Activated CD8-positive, alpha-beta memory T cell treated with anti-CD3 and anti-CD28 coated beads for 1 hour (primary cell): ENCODE measurements at places on chromosomes 1 and 21.

DNA sequence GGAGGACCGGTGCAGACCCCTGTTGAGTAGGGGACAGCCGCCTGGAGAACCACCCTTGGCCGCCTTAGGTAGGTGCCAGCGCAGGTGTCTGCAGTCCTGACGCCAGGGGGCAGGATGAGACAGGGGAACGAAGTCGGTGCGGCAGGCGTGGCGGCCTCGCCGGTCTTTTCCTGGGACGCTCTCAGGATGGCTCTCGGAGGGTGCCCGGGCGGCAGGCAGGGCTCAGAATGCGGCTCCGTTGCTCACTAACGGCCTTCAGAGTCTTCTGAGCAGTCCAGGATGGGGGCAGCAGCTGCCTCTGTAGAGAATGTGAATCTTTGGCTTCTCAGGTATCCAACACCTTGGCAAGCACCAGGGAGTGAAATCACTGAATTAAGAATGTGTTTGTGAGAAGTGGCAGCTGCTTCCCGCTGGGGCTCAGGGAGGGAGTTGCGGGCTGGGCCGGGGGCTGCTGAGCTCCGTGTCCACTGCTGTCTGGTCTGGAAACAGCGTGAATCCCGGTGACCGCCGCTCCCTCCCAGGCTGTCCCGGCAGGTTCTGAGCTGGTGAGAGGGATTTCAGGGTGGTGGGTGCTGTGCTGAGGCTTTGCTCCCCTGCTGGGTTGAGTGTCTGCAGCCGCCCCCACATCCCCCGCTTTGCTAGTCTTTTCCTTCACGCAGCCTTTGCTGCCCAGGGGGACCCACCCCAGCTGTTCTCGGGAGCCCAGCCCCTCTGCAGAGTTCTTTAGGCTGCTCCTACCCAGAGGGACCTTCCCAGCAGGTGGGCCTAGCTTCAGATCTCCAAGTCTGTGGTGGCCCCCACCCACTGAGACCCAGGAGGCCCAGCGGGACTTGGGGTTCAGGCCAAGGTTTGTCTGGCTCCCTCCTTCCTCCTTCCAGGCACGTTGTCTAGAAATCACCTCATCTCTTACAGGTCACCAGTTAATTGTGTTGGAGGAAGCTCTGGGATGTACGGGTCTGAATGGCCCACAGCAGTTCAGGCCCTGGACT is 11.1 kb upstream of the C1orf174 start:
- DNase-seq, result peak; percentile 64

- no peak for DNase-seq
These were observed 72.6 kb upstream of the TARDBP start for GRCh38 chr1:10939654-10940450.

DNA sequence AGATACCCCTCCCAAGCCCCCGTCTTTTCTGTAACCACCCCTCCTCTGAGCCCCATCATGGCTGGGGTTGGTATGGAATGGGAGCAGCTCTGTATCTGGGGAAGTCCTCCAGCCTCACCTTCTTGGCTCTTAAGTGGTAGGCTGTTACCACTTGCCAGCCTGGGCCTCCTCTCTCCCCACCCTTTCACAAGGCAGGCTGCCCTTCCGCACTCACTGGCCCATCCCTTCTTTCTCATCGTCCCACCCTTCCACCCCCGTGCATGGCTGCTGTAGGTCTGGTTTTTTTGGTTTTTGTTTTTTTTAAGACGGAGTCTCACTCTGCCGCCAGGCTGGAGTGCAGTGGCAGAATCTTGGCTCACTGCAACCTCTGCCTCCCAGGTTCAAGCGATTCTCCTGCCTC is 5.2 kb downstream of the CYB561D1 start:
- no peak for DNase-seq

GRCh38 chr21:45870421-45870820 is 111.1 kb upstream of the COL6A1 start:
- no peak for DNase-seq

DNA sequence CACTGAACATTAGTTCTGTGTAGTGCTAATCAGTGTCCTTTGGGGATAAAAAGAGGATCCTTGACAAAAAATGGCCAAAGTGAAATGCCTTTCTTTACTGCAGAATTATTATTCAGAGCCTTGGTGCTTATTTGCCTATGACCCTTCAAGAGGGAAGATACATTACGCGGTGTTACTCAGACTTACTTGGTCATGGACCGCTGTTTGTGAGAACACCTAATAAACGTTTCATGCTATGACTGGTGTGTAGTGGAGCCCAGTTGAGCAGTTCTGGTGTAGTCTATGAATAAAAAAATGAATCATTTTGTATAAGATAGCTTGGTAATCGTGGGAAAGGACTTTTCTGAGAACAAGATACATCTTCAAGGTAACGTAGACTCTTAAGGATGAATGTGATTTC is 8.3 kb downstream of the NFYC start:
- DNase-seq, result no peak

DNA sequence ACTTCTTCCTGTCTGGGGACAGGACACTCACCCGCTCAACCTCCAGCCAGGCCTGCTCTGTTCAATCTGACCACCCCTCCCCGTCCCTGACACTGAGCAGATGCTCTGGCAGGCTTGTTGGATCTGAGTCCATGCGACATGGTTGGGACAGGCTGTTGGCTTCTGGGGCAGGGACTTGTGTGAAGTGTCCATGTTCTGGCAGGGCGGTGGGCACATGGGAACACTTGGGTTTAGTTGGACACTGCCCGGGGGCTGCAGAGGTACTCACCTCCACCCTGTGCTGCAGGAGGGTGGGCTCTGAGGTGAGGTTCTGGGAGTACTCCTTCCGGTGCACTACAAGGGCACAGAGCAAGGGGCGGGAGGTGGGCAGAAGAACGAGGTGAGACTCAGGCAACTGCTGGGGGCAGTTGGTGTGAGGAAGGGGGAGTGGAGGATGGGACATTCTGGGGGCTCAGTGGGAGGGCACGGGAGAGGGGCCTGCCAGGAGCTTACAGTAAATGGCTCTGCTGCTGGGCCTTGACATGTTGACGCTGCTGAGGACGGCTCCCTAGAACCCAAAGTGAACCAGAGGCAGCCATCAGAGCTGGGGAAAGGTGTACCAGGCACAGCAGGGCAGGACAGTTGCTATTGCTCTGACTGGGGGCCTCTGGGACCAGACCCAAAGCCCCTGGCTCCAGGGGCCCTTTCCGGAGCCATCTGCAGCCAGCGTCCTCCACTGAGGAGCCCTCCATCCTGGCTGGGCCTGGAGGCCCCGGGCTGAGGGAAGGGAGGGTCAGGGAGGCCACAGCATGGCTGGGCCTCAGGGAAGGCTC is 2.3 kb downstream of the EPS8L3 start:
- DNase-seq, result no peak

- no peak for DNase-seq
These were observed 944 bp downstream of the B3GALT6 start for GRCh38 chr1:1232796-1233566.

DNA sequence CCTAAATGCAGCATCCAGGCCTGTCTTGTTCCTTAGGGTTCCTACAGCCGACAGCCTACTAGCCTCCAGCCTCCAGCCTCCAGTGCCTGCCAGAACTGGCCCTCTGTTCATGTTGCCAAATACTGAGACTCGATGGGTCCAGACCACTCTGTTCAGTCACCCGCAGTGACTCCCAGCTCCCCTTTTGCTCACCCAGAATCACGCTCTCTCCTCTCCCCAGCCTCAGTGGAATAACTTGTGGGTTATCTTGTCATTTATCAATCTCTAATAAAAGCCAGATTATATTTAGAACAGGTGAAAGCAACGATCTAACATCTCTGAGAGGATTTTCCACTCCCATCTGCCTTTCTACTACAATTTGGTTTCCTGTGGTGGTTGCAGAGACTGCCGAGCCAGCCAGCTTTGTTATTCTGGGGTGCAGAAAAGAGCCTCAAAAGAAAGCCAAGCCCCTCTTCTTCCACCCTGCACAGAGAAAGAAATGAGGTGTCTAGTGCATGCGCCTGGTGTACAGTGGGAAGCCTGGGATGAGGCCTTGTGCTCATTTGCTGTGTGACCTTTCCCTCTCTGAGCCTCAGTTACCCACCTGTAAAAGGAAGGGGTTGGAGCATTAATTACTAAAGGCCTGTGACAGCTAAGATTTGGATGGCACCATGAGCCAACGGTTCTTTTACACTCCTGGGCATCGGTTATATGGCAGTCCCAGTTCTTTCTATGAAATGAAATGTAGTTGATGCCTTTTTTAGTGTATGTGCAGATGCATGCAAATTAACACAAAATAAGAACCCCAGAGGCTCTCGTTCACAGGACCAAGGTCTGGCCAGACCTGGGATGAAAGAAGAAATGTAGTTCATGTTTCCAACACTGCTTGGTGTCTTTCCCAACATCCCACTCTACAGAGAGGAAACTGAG is 42.9 kb upstream of the ID3 start:
- no peak for DNase-seq

DNA sequence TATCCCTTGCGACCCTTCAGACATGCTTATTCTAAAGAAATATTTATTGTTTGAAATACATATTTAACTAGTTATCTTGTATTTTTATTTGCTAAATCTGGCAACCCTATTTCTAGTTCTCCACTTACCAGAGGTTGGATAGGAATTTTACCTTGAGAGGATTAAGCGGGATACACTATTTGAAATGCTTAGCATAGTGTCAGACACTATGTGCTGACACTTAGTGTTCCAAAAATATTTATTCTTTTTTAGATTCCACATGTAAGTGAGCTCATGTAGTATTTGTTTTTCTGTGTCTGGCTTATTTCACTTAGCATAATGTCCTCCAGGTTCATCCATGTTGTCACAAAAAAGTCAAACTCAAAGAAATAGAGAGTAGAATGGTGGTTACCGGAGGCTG is 78.7 kb downstream of the NTMT2 start:
- no peak for DNase-seq

DNA sequence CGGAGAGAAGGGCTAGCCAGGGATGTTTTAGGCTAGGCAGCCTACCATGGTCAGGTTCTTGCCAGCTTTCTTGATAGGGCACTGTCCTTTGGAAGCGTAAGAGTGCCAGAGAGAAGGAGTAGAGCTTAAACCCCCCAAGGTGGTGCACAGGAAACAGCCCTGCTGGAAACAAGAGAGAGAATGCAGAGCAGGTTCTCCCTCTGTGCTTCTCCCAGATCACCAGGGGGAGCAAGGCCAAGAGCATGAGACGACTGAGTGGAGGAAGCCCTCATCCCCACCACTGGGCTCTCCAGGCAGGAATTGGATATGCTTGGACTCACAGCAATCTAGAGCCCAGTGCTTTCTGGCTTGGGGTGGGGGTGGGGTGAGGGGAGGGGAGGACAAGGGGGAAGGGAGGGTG is 49.8 kb downstream of the ATP2B4 start:
- DNase-seq, result no peak

DNA sequence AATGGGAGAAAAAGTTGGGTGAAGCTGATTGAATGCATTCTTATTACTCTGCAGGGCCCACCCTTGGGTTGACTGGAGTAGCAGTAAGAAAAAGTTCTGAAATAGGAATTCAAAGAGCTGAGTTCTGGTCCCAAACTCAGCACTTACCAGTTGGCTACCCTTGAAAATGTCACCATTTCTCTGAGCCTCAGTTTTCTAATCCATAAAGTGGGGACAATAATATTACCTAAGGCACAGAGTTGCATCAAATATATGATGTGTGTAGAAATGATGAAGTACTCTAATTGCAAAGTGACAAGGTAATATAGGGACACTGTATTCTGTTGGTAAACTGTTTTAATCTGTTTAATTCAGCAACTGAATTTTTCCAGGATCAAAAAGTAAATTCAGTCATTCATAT is 1.2 kb downstream of the LRRC52 start:
- DNase-seq, result no peak
